ENCODE measurements at places on chromosomes 3 and 15.
A peak's percentile ranks its signal among the peaks of the same experiment; 100 is the strongest.

DNA sequence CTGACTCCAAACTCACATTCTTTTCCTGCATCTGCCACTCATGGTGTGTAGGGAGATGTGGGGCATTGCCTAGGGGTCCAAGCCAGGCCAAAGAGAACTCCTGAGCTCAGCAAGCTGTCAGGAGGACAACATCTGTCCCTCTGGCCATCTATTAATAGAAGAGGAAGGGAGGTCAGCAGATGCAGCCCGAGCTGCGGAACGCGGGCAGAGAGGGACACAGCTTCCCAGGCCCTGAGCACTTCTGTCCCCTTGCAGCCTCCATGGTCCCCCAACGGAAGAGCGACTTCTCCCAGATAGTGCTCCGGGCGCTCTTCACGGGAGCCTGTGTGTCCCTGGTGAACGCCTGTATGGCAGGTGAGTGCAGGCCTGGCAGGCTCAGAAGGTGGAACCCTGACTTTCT lies 37.3 kb upstream of the PDE8A start:
- no peak for DNase-seq

DNA sequence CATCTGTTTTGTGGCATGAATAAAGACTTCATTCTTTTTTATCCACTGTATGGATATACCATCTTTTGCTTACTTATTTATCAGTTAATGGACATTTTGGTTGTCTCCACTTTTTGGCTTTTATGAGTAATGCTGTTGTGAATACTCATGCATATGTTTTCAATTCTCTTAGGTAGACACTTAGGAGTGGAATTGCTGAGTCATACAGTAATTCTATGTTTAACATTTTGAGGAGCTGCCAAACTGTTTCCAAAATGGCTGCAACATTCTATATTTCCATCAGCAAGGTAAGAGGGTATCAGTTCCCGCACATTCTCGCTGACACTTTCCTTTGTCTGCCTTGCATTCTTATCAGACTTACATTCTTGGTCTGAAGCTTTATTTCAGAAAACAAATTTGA lies 191.1 kb downstream of the WNT5A start:
- no peak for DNase-seq

- no peak for DNase-seq
Observed at GRCh38 chr3:126424751-126425150, 30.0 kb downstream of the CFAP100 start.

GRCh38 chr3:65582012-65582717 lies 456.6 kb downstream of the MAGI1 start:
- no peak for DNase-seq

DNA sequence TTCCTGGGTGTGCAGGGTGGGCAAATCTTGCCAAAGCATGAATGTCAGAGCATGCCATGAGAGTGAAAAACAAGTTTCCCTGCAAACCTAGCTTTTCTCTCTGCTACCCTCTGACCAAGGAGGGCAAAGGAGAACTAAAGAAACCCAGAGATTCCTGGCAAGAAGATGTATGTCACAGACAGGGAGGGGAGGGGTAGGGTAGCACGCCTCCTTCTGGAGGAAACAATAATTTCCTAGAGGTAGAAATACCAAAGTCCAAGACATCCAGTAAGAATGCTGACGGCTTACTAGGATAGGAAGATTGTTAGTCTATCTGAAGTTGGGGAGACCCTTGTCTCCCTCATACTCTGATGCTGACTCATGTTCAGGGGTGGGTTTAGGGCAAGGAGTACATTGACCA lies 203.9 kb downstream of the NR1D2 start:
- no peak for DNase-seq

GRCh38 chr3:187318819-187319616 lies 27.5 kb upstream of the MASP1 start:
- peak; percentile 69 for DNase-seq
